ENCODE measurements at places on chromosomes 16 and 17.
A peak's percentile ranks its signal among the peaks of the same experiment; 100 is the strongest.

- DNase-seq: peak; percentile 82
Observed at GRCh38 chr17:40251576-40251975, 32.5 kb downstream of the WIPF2 start.

GRCh38 chr16:84412262-84412661 is 43.9 kb downstream of the ATP2C2 start:
- no peak for DNase-seq

DNA sequence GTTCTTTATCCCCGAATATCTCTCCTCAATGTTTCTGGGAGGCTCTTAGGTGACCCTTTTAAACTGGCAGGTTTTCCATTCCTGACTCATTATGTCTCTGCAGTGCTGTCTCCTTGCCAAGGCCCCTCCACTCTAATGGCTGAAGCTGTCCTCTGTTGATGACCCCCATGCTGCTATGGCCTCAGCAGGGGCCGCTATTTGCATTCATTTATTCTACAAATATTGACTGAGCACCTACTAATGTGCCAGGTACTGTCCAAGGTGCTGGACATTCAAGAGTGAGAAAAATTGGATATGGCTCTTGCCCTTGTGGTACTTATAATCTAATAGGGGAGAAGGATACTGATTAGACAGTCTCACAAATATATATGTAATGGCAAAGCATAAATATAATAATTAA is 55.4 kb downstream of the GP2 start:
- no peak for DNase-seq

DNA sequence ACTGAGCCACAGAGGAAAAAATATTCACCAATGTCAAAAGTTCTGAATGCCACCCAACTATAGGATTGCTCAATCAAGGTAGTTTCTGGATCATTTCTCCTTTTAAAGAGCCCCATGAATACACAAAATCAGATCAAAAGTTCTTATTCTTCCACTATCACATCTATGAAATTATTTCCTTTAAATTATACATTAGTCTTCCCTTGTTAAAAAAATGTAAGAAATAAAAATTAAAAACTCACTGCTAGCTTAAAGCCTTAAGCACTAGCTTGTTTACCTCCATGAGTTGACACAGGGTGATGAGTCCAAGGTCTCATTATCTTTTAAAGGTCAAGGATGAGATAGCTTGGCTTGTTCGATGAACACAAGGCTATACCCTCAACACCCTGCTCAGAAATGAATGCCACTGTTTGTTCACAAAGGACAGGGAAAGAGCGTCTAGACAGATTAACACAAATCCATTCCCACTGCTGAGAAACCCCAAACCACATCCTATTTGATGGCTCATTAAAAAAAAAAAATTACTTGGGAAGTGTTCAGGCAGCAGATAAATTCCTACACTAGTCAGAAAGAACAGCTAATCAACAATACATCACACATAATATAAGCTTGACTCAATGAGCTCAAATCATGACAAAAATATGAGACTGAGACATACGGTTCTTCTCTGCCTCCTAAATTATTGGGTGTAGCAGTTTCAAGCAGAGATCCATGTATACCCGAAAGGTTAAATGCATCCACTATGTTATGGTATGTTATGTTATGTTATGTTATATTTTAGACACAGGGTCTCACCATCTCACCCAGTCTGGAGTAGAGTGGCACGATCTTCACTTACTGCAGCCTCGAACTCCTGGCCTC is 118.9 kb downstream of the PARN start:
- peak; percentile 81 for DNase-seq

GRCh38 chr16:50612849-50613198 is 64.6 kb downstream of the NKD1 start:
- no peak for DNase-seq

DNA sequence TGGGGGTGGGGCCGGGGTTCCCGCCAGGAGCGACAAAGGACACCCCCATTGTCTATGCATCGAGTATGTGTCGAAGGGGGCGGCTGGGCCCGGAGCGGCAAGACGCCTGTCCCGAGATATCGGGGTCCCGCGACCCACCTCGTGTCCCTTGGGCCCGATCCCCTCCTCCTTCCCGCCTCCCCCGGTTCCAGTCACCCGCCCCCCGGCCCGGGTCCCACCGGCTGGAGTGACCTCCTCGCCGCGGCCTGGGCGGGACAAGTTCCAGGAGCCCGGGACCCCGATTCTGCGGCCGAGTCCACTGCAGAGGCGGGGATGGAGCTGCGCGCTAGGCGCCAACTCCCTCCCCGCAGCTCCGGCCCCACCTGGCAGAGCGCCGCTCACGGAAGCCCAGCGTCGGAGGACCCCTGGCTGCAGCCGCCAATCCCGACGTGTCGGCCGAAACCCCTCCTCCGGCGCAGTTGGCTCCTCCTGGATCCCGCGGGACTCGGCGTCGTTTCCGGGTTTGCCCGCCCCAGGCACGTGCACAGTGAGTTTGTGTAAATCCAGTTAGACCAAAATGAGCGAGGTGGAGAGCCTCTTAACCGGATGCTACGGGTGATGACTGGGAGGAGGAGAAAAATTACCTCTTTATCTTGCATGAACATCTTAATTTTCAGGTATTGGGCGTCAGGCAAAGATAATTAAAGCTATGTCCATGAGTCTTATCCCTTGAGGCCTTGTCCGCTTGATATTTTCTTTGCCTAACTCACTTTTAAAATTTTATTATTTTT is at the start of gene NMRAL1:
NMRAL1 (minus strand) TSS at position 434 of the 770 bp plus-strand sequence. CDS start 493 bp downstream, outside the sequence.
- peak; percentile 91 for DNase-seq

GRCh38 chr16:11319529-11320146 is 25.6 kb upstream of the RMI2 start:
- no peak for DNase-seq

GRCh38 chr16:8850279-8850885 is 18.4 kb downstream of the CARHSP1 start:
- DNase-seq: peak; percentile 65

GRCh38 chr17:50774225-50774803 is 7.0 kb upstream of the ANKRD40CL start:
- no peak for DNase-seq

- no peak for DNase-seq
Observed at GRCh38 chr16:86774931-86775330, 196.6 kb downstream of the FOXL1 start.

GRCh38 chr17:63609816-63610573 is 9.3 kb downstream of the TACO1 start:
- DNase-seq: no peak

DNA sequence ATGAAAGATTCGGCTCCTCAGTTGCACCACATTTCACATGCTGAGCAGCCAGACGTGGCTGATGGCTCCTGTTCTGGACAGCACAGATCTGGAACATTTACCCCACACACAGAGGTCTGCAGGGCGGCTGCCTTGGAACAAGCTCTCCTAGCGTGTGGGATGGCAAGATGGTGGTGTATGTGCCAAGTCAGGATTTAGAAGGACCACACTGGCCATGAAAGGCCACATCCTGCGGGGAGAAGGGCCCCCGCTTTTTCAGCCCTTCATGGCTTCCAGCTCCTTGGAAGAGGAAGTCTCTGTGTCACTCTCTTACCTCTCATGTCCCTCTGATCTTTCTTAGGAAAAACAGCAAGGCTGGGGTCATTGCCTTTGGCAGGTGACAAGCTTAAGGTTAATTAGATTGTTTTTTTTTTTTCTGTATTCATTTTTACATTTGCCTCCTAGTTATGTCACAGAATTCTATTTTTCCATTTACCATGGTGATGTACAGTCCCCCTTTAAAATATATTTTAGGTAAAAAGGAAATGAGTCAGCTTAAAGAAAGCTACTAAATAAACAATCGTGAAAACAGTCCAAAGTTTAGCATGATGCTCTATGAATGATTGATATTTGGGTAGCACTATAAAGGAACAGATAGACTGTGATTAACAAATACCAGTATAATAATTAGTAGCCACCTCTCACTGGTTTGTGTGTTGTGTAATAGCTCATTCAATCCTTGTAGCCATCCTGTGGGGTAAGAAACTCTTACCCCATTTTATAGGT is 396.6 kb downstream of the CPPED1 start:
- peak; percentile 29 for DNase-seq

GRCh38 chr17:40318830-40319391 is 9.9 kb downstream of the RARA start:
- no peak for DNase-seq

- DNase-seq: no peak
Observed at GRCh38 chr16:84724606-84725309, 25.0 kb downstream of the USP10 start.

DNA sequence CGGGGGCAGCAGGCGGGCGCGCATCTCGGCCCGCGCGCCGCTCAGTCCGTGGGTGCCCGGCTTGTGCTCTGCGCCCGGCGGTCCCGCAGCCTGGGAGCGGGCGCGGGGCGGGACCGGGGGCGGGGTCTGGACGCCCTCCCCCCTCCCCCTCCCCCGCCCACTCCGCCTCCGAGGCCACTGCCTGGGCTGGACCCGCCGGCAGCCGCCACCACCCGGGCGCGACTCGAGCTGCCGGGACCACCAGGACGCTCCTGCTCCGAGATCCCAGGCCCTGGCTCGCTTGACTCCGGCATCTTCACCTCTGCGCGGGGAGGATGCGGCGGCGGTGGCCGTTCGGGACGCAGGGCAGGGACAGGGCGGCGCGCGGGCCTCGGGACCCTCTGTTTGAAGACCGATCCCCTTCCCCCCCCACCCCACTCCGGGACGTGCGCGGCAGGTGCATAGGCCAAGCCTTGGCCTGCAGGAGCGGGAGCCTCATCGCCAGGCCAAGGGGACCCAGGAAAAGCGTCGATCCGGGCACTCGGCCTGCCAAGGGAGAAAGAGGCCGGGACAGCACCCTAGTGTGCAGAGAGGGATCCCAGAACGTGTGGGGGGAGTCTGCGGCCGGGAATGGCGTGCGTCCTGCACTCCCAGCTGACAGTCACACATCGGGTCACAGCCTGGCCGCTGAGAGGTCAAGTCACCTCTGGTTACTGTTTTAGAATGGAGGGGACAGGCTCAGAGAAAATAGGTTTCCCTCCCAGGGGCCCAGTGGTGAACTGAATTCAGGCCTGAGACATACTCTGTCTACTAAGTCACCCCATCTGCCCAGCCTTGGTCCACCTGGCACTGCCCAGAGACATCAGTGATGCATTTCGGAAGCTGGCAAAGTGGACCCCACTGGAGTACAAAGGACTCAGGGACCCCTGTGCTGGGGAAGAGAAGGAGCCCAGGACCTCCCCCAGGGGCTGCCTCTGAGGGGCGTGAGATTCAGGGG is at the start of gene HS3ST6:
HS3ST6 (minus strand) TSS at position 65 of the 976 bp plus-strand sequence. CDS start 92 bp downstream, outside the sequence.
- no peak for DNase-seq
